ENCODE measurements at places on chromosomes 16 and 17.

- DNase-seq, result no peak
Observed at GRCh38 chr16:86893506-86893905, 315.2 kb downstream of the FOXL1 start.

DNA sequence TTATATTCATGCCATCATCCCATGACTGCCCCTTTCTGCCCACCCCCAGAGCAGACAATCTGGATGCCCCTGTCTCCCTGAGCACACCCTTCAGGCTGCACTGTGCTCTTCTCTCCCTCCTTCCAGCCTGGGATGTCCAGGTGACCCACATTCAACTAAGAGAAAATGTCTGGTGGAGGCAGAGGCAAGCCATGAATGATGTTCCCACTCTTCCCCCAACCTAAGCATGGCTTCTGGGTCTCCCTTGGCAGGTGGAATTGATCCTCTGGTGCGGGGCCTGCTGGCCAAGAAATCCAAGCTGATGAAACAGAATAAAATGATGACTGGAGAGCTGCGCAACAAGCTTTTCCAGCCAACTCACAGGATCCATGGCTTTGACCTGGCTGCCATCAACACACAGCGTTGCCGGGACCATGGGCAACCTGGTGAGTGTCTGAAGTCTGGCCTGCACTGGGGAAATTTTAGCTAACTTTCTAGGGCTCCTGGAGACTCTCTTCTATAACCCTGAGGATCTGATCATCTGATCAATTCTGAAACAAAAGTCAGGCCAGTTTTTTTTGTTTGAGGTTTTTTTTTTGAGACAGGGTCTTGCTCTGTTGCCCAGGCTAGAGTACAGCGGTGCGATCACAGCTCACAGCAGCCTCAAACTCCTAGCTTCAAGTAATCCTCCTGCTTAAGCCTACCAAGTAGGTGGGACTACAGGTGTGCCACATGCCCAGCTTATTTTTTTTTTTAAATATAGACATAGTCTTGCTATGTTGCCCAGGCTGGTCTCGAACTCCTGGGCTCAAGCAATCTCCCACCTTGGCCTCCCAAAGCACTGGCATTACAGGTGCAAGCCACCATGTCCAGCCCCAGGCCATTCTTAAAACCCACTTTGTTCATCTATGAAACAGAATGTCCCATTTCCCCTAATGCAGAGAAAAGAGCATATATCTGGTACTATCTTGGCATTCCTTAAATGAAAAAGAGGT lies 14.5 kb downstream of the MPO start:
- DNase-seq, result no peak

DNA sequence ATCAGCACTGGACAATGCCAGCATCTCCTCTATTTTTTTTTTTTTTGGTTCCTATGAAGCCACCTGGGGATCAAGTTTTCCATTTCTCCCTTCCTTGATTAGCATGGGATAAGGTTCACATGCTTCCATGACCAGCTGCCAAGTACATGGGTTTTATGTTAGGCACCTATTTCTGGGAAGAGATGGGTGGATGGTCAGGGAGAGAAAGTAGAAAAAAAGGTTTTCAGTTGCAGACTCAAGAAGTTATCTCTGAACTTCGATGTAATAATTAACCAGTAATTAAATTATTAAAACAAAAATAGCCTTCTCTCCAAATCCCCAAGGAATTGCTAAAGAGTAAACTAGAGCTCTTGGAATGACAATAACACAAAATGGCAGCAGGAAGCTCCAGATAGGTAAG lies 164.9 kb upstream of the MAF start:
- no peak for DNase-seq

DNA sequence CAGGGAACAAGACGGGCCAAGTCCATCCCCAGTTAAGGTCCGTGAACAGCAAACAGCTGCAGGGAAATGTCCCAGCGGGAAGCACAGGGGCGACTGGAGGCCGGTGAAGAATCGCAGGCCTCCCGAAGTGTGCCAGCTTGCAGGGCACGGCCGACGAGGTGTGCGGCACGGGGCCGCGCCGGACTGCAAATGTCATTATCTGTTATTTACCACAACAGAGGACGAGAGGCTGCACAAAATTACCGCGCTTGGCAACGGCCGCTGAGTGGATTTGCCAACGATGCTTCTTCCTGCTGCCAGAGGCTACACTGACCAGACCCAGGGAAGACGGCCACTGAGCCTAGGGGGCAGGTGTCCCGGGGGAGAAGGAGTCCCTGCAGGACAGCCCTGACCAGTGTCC lies 53.1 kb downstream of the RPH3AL start:
- no peak for DNase-seq

DNA sequence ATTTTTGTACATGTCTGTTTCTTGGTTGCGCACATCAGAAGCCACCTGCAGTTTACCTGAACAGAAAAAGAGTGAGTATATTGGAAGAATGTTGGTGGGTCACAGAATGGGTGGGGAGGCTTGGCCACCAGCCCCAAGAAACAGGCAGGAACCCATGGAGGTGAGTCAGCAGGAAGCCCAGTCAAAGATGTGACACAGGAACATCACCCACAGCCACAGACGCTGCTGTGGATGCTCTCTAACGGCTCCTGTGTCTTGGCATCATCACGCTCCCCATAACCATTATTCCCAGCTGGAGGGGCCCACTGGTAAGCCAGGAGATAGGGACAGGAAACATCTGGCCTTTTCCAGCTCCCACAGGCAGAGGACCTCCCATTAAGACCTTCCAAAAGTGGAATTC lies 94.0 kb upstream of the WSB1 start:
- no peak for DNase-seq

DNA sequence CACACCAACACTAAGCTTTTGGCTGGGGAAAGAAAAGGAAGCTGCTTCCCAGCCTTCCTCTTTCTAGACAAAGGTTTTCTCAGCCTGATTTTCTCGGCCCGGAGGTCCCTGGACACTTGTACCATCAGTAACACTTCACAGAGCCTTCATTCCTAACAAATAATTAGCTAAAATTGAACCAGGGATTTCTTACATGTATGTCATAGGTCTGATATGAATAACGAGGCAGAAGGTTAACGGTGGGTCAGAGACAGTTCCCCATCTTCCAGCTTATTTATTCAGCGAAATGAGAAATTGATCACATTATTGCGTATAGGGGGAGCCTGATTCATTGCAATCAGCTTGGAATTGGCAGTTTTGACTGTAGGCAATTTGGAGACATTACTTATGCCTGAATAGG lies 142.5 kb downstream of the SALL1 start:
- no peak for DNase-seq

- no peak for DNase-seq
Observed at GRCh38 chr16:11561454-11561805, 25.3 kb downstream of the LITAF start.

DNA sequence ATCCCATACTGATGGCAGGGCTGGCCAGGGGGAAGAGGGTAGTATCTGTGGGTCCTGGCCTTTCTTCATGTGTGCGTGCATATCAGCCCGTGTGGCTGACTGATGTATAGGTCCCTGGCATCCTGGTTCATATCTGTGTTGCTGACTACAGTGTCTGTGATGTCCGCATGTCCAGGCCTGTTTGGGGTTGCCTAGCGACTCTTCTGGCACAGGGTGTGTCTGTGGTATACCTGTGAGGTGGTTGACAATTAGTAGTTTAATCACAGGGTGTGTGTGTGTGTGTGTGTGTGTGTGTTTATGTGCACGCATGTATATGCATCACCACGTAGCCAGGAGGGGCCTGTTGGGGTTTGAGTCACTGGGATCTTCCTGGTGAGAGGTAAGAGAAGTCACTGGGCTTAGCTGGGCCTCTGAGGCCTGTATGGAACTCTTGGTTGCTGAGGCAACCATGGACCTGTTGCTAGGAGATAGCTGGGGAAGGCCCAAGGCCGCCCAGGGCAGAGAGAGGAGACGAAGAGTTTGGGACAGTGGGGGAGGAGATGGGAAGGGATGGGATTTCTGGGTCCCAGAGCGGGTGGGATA lies 603 bp upstream of the TMEM95 start:
- peak; percentile 46 for DNase-seq

DNA sequence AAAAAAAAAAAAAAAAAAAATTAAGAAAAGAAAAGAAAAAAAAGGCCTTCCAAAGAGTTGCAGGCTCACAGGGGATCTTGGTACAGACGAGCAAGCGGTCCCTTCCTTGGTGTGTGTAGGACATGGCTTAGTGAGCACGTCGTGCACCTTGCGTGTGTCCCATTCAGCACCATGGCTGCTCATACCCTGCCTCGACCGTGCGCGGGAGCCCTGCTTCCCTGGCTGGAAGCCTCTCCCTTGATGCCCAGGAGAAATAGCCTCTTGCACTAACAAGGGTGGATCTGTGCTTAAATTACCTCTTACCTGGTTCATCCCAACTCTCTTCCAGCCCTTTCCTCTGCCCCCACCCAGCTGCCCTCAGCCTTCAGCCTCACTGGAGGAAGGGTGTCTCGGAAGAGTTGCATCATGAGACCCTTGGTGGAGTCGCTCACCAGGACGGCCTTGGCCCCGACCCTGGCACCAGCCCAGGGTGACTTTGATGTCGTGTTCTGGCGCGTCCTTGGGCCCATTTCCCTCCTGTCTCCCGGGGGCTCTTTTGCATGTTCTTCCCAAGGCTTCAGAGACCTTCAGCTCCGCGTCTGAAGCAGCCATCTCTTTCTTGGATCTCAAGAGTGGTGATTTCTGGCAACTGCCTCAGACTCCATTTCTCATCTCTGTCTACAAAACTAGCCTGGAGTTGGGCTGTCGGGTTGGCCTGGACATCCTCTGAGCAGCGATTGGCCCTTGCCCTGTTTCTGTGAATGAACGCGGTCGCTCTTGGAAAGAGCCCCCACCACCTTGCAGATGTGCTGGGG lies 127.2 kb downstream of the CMIP start:
- no peak for DNase-seq

DNA sequence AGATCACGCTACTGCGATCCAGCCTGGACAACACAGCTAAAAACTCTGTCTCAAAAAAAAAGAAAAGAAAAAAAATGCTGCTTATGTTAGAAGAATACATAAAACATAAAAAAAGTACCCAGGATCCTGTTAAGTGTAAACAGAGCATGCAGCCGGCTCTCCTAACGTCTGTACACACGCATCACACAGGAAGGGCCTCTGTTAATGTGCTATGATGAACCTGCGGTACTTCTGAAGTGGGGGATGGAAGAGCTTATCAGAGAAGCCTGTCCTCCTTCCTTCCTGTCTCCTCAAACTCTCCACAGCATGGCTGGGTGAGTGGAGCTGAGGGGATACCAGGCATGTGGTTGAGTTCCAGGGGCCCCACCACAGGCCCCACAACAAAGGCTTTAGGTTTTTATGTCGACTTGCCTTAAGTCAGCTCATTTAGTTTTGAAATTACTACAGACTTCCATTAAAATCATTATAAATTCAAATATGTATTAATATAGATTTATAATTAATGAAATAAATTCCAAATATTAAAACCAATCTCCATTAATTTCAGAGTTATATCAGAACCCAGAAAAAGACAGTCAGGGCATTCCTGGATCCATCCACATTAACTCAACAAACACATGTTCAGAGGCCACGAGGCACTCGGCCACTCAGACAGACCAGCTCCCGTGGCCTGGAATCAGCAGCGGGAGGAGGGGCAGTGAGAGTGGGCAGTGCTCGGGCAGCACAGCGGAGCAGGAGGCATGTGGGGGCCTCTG lies 11.7 kb downstream of the CCDC57 start:
- DNase-seq, result peak; percentile 77

- DNase-seq, result peak; percentile 69
Observed at GRCh38 chr17:77645072-77646045, 313.1 kb upstream of the TNRC6C start.

DNA sequence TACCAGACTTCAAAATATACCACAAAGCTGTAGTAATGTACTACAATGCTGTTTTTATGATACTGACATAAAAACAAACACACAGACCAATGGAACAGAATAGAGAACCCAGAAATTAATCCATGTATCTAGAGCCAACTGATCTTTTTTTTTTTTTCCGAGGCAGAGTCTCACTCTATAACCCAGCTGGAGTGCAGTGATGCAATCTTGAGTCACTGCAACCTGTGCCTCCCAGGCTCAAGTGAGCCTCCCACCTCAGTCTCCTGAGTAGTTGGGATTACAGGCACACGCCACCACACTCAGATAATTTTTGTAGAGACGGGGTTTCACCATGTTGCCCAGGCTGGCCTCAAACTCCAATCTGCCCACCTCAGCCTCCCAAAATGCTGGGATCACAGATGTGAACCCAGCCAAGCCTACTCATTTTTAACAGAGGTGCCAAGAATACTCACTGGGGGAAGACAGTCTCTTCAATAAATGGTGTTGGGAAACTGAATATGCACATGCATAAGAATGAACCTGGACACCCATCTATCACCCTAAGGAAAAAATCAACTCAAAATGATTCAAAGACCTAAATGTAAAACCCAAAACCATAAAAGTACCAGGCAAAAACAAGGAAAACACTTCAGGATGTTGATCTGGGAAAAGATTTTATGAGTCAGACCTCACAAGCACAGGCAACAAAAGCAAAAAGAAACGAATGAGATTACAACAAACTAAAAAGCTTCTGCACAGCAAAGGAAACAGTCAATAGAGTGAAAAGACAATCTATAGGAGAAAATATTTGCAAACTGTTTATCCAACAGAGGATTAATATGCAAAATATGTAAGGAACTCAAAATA lies 63.1 kb downstream of the STX8 start:
- DNase-seq, result no peak

DNA sequence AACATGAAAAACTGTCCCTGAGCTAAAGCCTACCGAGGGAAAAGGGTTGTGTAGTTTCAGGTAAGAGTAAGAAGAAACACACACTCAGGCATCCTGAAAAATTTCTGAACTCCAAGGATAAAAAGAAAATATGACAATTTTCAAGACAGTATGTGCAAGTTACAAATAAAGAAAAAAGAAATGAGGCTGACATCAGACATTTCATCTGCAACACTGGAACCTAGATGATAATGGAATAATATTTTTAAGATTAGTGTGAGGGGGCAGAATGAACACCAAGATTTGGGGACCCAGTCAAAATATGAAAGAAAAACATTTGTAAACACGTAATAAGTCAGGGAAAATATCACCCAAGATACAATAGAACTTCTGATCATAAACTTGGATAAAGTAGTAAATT lies 135.9 kb upstream of the PSMD7 start:
- no peak for DNase-seq

DNA sequence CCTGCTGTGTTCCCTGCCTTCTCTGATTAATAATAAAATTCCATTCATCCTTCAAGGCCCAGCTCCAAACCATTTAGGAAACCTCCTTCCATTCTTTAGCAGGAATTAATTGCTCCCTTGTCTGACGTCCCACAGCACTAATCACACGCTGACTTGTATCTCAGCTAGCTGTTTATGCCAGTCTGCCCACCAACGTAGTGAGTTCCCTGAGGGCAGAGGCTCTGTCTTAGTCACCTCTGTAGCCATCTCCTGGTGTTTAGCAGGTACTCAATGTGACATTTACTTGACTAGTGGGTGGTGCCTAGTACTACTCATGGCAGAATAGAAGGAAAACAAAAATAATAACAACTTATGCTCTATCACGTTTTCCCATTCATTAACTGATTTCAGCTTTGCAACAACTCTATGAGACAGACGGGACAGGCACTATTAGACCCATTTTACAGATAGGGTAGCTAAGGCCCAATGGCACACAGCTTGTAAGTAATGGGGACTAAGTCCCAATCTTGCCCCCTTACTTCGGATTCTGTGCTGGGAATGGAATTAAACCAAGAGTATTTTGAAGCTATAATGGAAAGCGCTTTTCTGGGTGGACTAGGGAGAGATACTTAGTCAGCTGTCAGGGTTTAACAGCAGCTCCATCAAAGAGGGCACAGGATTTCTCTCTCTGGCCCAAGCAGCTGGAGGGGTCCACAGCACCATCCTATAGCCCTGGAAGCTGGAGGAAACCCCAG lies 931 bp upstream of the WIPF2 start:
- DNase-seq, result no peak

- no peak for DNase-seq
Observed at GRCh38 chr17:2433696-2434095, 32.8 kb upstream of the MNT start.
